PC-9 (cell line): ENCODE measurements at places on chromosomes 5 and 9. TPM values are rescaled to one million over a fixed set of nuclear protein-coding genes. Genes with fewer than 3 reads are reported as not detected.
A peak's percentile ranks its signal among the peaks of the same experiment; 100 is the strongest.

- no peaks in the 10 kb centered on the region for H3K27me3 ChIP-seq
- no peak for DNase-seq
- H3K4me3 ChIP-seq = no peak overlapping the region
Observed at GRCh38 chr9:96478829-96479371, 28.9 kb downstream of the HABP4 start.

DNA sequence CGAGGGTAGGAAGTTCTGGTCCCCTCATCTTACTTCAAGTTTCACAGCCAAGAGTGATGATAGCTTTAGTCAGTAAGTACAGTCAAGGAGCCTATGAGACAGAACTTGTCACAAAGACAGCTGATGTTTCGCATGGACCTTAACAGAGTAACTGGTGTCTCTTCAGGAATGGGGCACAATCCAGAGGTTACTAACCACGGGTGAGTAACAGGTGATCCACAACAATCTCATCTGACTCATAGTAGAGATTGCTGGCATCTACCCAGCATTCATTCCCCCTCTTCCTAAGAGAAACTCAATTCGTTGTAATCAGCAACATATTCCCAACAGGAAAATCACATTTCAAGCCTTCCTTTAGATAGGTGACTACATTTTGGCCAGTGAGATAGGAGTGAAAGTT is 126.7 kb downstream of the SNX18 start:
- H3K27ac ChIP-seq = no peak overlapping the region
- no peaks in the 10 kb centered on the region for H3K36me3 ChIP-seq
- H3K27me3 ChIP-seq = no peaks in the 10 kb centered on the region
- H3K4me1 ChIP-seq = peaks cover 19% of the 10 kb centered on the region
- no peak overlapping the region for H3K4me3 ChIP-seq

DNA sequence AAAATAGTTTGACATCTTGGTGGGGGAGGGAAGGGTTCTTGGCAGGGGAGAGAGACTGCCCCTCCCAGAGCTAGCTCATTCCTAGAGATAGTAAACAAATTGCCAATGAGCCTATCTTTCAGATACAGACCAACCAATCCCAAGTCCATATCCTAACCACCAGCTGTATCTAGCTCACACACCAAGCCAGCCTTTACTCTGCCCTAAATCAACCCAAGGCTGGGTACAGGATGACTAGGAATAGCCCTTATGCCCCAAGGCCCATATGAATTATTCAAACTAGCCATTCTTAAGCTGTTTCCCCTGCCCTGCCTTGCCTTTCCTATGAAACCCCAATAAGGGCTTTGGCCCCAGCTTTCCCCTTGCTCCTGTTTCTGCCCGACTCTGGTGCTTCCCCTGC is 281.3 kb upstream of the PANK3 start:
- DNase-seq = no peak
- no peak overlapping the region for H3K27ac ChIP-seq
- no peak overlapping the region for H3K4me3 ChIP-seq

- H3K27ac ChIP-seq = no peak overlapping the region
- no peaks in the 10 kb centered on the region for H3K27me3 ChIP-seq
- no peak overlapping the region for H3K4me3 ChIP-seq
Observed at GRCh38 chr5:155767470-155767869, 559.5 kb upstream of the SGCD start.

The NUTM2F gene
- total RNA-seq = 0.15 TPM in 1 of 2 replicates, not detected in the other

GRCh38 chr9:130995086-130996011 is 13.6 kb upstream of the LAMC3 start:
- no peak overlapping the region for H3K4me3 ChIP-seq
- H3K36me3 ChIP-seq = no peaks in the 10 kb centered on the region
- DNase-seq = peak; percentile 43

The TLR4 gene
- total RNA-seq = 0.28 and 0.55 TPM in 2 replicates

- H3K4me3 ChIP-seq = peak overlapping the region; percentile 55; the same call in 1 of the 2 replicates
- peaks cover 41% of the 10 kb centered on the region for H3K4me1 ChIP-seq
- peak; percentile 81 for DNase-seq
- H3K36me3 ChIP-seq = no peaks in the 10 kb centered on the region; the same call in 1 of the 2 replicates
- H3K27ac ChIP-seq = peak overlapping the region; percentile 65
- H3K27me3 ChIP-seq = no peaks in the 10 kb centered on the region
Observed at GRCh38 chr5:177495243-177496060, 2.0 kb downstream of the PDLIM7 start.

DNA sequence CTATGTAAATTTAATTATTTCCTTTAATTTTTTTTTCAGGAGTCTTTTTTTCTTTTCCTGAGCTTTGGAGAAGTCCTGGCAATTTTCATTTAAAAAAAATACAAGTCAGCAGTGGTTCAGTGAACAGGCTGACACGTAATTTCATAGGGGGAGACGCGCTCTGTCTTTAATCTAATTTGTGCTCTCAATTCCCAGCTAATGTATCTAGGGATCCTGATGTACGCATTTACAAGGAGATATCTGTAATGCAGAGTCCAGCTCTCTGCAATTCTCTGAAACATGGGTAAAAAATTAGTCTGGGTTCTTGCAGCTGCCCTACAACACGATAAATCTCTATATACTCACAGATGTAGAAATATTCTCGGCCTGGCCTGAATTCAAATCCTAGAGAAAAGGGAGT is 243.9 kb downstream of the EFNA5 start:
- H3K4me1 ChIP-seq = peaks cover 70% of the 10 kb centered on the region
- H3K36me3 ChIP-seq = peaks cover 18% of the 10 kb centered on the region
- no peak for DNase-seq

The MLANA gene
- total RNA-seq = not detected in 2 replicates

The CCDC183 gene
- 3.6 and 5.3 TPM in 2 replicates for total RNA-seq

GRCh38 chr9:116099821-116100220 is 53.8 kb upstream of the PAPPA start:
- H3K36me3 ChIP-seq = no peaks in the 10 kb centered on the region
- DNase-seq = no peak
- H3K4me1 ChIP-seq = peaks cover 15% of the 10 kb centered on the region
- H3K27me3 ChIP-seq = no peaks in the 10 kb centered on the region
